ENCODE measurements at places on chromosomes 7 and 10.

- no peak for DNase-seq
These were observed 246.7 kb downstream of the KLF6 start for GRCh38 chr10:3538291-3538655.

GRCh38 chr7:113608782-113609181, 310.0 kb downstream of the PPP1R3A start:
- no peak for DNase-seq

DNA sequence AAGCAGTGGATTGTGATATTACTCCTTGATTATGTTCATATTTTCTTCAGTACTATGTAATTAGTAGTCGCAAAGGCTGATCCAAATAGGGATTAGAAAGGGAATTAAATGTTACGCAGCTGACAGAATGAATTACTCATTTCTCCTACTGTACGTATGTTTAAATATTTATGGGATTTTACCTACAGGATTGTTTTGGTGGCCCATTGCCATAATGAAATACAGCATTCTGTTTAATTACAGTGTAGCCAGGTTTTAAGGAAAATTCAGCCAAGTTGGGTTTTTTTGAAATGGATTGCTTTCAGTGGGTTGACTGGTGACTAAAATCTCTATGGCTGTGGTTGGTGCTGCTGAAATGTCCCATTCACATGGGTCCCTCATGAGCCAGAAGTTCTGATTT, 197.7 kb upstream of the GRB10 start:
- no peak for DNase-seq

DNA sequence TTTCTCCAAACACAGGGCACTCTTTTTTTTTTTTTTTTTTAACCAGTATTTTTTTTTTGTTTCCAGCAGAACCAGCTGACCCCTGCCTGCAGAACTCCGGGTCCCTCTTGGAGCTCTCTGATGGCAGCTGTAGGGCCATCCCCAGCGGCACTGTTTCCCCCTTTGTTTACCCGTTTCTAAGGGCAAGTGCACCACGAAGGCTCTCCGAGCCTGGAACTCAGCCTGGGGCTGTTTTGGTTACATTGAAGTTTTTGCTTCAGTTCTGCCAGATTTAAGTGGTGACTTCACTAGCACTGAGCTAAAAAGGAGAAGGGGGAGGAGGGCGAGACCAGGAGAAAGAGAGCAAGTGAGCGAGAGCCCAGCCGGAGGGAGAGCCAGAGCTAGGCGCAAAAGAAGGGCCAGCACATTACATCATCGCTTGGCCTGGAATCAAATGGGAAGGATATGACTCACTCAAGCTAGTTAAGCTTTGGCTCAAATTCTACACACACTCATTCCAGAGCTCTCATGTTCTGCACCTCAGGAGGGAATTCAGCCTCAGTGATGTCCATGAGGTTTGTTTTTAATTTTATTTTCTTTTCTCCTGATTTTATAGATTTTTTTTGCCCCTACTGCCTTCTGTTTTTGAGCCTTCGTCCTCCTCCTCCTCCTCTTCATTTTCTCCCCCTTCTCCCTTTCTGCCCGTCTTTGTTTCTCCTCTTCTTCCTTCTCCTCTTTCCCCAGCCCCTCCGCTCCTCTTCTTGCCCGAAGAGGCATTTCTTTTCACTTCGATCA, 272.3 kb downstream of the TRIL start:
- DNase-seq: peak; percentile 97

- DNase-seq: no peak
These were observed 43.1 kb upstream of the TCF7L2 start for GRCh38 chr10:112906945-112907344.

DNA sequence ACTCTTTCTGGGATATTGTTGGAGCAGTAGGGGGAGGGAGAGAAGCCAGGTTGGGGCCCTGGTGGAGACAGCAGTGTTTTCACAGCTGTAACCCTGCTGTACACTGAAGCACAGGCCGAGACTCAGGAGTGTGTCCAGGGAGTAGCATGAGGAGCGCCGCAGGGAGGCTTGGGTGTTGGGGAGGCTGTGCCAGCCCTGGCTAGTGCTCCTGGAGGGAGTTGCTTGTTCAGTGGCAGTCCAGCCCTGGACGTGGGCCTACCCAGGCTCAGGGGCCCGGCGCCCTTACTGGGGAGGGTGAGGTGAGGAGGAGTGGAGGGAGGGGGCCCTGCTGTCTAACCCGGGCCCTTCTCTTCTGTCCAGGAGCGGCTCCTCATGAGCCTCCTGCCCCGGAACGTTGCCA, 35.9 kb downstream of the ADCY1 start:
- no peak for DNase-seq

- DNase-seq: no peak
These were observed 55.6 kb downstream of the CLIP2 start for GRCh38 chr7:74344786-74345185.

- DNase-seq: no peak
These were observed 32.8 kb upstream of the SFTPD start for GRCh38 chr10:79981450-79982361.
